Kidney epithelial cell (primary cell): ENCODE measurements at places on chromosomes 5 and 9. TPM values are rescaled to one million over a fixed set of nuclear protein-coding genes. Genes with fewer than 3 reads are reported as not detected.

GRCh38 chr5:163748934-163749333 lies 243.5 kb downstream of the MAT2B start:
- no peak for DNase-seq

- DNase-seq = no peak
Measured at GRCh38 chr9:124776954-124777648, at the start of gene OLFML2A. OLFML2A (plus strand) TSS chr9:124777133; CDS start chr9:124777271, 138 bp downstream.

Gene EGFLAM
- total RNA-seq = 2.0 and 3.5 TPM in 2 replicates

DNA sequence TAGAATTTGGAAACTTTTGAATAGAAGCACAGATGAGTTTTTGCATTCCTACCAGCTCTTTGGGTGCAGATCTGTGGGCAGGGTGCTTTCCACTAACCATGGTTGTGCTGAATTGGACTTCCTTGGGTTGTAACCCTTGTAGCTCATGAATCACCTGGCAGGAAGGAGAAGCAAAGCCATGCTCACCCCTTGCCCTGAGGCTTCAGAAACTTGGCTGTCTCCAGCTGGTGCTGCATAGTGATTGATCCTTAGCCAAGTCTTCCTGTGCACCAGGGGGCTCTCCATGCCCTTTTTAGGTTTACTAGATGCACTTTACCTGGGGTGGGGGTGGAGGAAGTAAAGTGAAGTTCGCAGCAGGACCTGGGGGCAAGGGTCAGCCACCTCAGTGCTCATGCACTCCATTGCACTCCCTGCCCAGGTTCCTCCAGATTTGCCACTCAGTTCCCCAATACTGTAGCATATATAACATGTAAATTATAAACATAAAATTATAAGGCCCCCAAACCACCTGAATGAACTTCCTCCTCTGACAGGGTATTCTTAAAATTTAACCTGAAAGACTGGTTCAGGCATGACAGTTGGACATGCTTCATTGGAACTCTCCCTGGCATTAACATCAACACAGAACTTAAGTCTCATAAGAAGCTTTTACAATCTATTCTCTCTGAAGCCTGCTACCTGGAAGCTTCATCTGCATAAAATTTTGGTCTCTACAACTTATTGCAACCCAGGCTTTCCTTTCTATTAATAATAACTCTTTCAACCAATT lies 25.8 kb upstream of the IFNA14 start:
- DNase-seq = no peak

DNA sequence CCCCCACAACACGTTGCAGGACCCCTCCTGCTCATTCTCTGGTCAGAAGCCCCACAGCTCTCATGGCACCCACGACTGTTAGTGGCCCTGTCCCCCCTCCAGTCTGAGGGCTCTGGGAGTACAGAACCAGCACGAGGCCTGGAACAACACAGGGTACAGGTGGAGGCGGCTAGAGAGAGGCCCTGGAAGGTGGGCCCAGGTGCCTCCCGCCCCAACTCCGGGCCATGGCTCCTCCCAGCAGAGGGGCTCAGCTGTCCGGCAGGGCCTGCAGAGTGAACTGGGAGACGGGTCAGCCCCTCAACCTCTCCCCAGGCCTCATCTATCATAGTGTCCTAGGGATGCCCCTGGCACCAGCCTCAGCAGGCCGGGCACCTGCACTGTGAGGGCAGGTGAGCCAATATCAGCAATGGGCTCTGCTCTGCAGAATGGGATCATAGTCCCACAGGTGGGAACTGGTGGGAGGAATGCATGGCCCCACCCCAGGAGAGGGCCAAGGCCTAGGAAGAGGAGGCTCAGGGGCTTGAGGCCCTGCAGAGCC lies 58.6 kb downstream of the BARX1 start:
- no peak for DNase-seq
